ENCODE measurements at places on chromosomes 6 and 20.

GRCh38 chr6:116568821-116569755 is 2.2 kb upstream of the RWDD1 start:
- DNase-seq: no peak

DNA sequence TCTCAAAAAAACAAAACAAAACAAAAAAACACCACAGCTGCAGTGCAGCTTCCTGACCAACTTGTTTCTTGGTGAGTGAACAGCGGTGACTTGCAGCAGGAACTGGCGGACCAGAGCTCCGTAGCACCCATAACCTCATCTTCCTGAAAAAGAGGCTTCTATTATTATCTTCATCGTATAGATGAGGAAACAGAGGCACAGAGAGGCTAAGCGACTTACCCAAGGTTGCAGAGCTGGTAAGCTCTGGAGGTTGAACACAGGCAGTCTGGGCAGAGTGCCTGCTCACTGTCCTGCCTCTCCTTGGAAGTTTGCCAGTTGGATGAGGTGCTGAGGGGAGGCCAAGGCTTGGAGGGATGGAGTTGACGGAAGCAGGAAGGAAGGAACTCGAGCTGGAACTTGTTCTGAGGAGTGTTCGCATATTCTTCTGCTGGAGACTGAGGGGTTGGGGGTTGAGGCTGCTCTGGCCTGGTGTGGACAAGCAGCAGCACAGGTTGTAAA is 47.9 kb upstream of the CCDC167 start:
- no peak for DNase-seq

GRCh38 chr20:38874460-38875174 is 51.6 kb upstream of the FAM83D start:
- no peak for DNase-seq

DNA sequence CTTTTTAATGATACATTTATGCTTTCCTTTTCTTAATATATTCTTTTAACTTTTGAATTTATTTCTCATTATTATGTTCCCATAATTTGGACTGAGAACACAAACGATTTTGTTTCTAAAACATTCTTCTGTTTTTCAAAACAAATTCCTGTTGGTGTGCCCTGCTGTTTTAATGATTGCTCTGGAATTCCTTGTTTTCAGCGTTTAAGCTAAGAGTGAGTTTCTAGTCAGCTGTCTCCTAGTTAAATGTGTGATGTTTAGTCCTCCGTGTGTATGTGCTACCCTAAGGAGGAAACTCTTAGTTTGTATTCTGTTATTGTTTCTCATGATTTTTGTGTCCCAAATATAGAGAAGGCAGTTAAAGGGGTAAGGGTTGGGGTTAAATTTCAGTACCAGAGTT is 306.1 kb upstream of the RGS17 start:
- no peak for DNase-seq

GRCh38 chr6:125503181-125503580 is 201.4 kb upstream of the HDDC2 start:
- DNase-seq: no peak

DNA sequence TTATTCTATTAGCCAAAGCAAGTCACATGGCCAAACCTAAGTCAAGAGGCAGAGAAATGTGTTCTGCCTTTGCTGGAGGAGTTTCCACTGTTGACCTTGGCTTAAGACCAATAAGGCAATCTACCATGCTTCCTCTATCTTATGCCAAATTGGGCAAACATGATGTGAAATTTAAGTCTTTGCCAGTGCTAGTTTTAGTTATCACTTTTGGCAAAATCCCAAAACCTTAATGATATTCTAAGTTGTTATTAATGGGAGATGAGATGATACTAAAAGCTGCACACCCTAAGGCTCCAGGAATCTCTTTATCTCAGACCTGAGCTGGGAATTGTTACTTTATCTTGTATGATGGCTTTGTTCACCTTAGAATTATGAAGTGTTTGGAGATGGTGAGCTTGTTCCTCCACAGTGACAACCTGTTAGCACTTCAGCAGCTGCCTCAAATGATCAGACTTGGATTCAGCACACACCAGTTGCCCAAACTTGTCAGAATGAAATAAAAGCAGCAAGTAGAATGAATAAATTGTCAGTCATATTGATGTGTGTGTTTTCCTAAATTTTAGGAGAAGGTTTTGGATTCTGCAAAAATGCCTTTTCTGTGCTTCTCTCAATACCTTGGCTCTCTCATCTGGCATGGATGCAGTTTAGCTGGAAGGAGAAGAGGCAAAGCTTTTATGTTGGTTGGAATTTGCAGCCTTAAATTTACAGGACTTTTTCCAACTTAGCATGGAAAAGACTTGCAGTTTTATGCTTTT is 49.3 kb downstream of the RIN2 start:
- DNase-seq: no peak

GRCh38 chr20:48957533-48957932 is 36.0 kb downstream of the ARFGEF2 start:
- DNase-seq: no peak

DNA sequence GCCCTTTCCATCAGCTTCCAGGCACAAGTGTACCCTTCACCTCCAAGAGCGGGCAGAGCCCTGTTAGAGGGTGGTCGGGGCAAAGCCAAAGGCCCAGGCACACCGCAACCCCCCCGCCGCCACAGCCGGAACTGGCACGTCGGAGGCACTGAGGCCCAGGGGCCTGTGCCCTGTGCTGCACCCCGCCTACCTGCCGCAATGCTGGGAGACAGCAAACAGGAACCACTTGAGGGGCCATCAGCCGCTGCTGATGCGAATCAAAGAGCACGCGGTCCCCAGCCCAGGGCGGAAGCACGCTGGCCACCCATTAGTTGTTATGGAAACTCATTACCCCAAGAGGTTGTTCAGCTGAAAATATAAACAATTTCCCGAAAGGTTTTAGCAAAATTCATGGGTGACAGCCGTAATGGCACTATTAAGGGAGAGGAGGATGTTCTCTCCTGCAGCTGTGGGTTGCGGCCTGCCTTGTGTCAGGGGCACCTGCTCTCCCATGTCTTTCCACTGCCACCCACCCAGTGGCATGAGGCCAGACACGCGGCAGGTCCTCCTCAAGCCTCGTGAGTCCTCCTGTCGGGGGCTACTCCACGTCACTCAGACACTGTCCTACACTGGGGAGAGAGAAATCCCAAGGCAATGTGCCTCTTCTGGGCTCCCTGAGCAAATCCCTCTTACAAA is 65.3 kb downstream of the EDN3 start:
- DNase-seq: no peak

GRCh38 chr6:39061182-39061581 is 12.6 kb downstream of the GLP1R start:
- DNase-seq: no peak

DNA sequence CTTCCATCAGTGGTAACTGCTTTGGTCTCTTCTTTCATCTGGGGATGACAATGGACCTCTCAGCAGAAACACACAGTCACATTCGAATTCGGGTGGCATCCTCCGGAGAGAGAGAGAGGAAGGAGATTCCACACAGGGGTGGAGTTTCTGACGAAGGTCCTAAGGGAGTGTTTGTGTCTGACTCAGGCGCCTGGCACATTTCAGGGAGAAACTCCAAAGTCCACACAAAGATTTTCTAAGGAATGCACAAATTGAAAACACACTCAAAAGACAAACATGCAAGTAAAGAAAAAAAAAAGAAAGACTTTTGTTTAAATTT is 6.1 kb downstream of the EDN1 start:
- no peak for DNase-seq

- DNase-seq: no peak
Observed at GRCh38 chr20:48003021-48003420, 217.7 kb upstream of the SULF2 start.

- DNase-seq: no peak
Observed at GRCh38 chr20:934186-934840, 18.2 kb upstream of the ANGPT4 start.

Data from stimulated activated CD8-positive, alpha-beta memory T cell treated with anti-CD3 and anti-CD28 coated beads, Interleukin-15, amount 100 ng/mL, for 1 hour (primary cell).